NCI-H187 (cell line): ENCODE measurements at places on chromosomes 12 and 14.

DNA sequence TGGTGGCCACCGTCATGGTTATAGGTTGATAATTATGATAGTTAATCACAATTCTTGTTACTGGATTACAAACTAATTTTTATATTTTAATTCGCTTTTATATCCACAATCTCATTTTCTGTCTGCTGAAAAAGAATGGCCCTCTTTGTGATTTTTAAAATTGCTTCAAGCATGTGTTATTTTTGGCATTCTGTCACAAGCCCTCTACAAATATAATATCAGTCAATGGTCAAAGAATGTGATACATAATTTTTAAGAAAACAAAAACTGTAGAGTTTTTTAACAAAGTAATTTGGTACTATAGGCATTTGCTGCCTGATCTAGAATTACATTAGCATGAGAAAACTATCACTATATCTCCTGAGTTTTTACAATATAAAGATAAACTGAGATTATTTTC lies 352.0 kb upstream of the TMTC1 start:
- no peak for DNase-seq

- no peak for DNase-seq
These were observed 85.3 kb downstream of the PRIMA1 start for GRCh38 chr14:93702946-93703345.

DNA sequence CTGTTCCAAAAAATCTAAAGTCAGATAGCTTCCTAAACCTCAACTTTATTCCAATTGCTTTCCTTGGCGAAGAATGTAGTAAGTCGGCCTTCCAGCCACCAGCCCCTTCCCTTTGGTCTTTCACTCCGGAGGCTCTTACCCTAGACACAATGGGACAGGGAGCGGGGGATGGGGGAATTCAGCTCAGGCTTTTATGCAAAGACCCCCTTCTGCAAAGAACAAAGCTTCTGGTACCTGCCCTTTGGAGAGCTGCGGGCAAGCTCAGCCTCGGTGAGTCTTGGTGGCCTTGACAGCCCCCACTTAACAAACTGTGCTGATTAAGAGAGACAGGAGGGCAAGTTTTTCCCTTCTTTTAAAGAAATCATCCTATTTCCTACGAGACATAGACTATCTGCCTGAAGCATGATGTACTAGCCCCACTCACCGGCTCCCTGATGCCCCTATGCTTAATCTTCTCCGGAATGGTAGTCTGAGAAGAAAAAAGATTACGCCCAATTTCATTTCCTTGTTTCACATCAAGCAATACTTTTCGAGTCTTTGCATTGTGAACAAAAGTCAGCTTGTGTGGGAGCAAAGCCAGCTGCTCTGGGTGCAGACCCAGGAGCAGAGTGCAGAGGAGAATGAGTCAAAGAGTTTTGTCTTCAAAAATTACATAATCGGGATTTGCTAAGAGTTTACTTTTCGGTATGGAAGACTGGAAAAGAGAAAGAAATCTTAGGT lies 1.5 kb upstream of the NANOG start:
- no peak for DNase-seq

DNA sequence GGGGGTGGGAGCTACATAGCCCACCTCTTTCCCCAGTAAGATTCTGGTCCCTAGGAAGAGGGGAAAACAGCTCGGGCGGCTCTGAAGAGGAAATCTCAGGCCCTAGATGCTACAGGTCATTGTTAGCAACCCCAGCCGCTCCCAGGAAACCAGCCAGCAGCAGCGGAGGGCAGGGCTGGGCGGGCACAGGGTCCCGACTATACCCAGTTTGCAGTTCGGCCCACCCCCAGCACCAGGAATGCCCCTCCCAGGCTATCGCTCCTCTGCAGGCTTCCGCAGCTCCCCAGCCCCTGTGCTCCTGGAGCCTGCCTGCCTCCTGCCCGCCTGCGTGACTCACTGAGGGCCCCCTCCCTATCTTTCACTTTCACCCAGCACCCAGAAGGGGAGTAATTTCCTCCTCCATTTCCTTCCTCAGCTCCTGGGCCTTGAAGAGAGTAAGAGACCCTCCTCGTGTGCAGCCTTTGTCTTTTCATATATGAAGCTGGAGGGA lies 27.2 kb upstream of the PNMA1 start:
- no peak for DNase-seq

GRCh38 chr12:69966409-69966808 lies 141.4 kb downstream of the MYRFL start:
- DNase-seq, result no peak

GRCh38 chr14:68780358-68781160 lies 12.3 kb downstream of the ZFP36L1 start:
- no peak for DNase-seq

- DNase-seq, result no peak
These were observed 10.6 kb upstream of the DNAL1 start for GRCh38 chr14:73634011-73634833.
